SJSA1 (cell line): ENCODE measurements at places on chromosomes 16 and 17.

DNA sequence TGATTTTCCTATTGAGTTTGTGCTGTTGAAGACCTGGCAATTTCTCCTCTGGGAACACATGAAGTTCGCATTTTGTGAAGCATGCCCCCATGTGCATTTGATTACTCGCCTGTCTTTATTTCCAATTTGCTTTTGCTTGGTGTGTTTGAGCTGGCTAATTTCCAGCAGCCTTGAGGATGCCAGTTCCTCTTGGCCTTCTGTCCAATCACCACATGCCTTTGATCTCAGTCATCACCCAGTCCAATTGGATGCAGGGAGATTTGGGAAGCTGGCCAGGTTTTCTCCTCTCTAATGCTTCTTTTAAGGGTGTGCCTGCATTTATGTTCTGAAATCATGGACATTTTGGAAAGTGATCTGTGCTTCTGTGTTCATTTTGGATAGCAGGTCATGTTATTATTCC is 3.8 kb upstream of the TMEM100 start:
- DNase-seq = peak; percentile 71

GRCh38 chr16:78252757-78253156 is 153.3 kb downstream of the WWOX start:
- no peak for DNase-seq

DNA sequence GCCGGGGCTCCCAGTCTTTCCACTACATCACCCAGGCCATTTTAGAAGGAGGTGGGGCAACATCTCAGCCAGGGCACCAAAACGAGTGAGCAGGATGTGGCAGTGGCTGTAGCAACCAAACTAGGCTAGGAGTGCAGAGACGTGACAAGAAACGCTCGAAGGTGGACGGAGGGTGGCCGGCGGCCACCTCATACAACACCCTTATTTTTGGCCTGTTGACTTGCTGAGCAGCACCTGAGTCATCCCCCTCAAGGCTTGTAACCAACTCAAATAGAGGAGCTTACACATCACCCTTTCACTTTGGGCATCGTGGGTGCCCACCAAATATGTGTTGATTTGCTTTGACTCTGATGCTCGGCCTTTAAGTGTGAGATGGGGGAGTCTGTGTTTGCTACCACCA is 23.7 kb upstream of the SOX9 start:
- DNase-seq = peak; percentile 25

DNA sequence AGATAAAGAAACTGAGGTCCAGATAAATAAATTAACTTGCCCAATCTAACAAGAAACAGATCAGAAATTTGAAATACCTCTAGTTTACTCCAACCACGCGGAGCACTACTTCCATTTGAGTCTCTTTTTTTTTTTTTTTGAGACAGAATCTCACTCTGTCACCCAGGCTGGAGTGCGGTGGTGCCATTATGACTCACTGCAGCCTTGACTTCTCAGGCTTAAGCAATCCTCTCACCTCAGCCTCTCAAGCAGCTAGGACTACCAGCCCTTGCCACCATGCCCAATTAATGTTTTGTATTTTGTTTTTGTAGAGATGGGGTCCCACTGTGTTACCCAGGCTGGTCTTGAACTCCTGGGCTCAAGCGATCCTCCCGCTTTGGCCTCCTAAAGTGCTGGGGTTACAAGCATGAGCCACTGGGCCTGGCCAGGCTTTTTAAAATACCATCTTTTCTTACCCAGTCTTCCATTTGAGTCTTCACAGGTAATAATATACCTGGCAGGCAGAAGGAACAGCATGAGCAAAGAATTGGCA is 3.3 kb upstream of the NACA2 start:
- DNase-seq = no peak

GRCh38 chr16:23608194-23608593 is 12.1 kb upstream of the NDUFAB1 start:
- DNase-seq = peak; percentile 48

DNA sequence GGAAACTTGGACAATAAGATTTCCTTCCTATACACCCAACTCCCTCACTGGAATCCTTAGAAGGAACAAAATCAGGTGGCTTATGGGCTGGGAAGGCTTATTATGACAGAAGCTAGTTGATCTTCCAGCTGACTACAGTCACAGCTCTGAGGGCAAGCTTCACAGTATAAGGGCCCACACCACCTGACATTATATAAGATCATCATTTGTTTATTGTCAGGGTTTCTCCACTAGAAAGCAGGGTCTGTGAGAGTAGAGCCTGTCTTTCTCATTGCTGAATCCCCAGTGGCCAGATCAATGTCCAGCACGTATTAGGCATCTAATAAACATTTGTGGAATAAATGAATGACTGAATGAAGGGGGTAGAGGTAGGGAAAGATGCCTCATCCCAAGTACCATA is 57.8 kb upstream of the PHOSPHO1 start:
- DNase-seq = no peak

- DNase-seq = peak; percentile 76
These were observed 10.2 kb downstream of the BAHCC1 start for GRCh38 chr17:81405411-81405872.

DNA sequence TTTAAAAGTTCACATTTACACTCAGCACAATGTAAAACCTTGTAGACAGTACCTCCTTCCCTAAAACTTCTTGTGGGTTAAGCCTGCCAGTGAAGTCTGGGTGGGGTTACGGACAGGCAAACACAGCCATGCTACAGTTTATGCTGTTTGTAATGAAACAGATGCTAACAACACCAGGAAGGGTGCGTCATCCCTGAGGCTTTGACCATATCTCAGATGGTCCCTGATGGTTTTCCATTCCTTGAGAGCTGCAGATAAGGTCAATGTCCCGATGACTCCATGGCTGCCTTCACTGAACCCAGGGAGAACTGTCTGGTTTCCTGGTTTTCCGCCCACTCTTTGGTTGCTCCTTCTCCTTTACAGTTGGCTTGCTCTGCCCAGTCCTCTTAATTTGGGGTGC is 29.1 kb downstream of the GAS7 start:
- no peak for DNase-seq

DNA sequence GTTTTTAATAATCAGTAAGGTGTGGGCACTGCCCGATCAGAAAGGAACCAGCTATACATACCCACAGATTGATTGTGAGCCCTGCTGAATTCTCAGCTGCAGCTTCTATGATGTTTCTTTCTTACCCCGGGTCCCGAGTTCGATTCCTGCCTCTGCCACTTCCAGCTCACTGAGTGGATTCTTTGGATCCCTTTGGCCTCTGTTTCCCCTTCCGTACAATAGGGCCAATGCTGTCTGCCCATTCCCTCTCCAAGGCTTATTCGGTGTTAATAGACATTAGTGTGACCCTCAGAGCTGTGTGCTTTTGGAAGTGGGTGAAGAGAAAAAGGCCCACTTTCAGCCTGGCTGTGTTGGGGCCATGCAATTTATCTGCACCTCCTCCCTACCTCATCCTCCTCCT is 115.8 kb downstream of the IRX5 start:
- no peak for DNase-seq

GRCh38 chr16:71441348-71442050 is 355 bp downstream of the TLE7 start:
- DNase-seq = no peak
